Activated T-cell treated with anti-CD3 and anti-CD28 coated beads, Interleukin-2, amount 50 U/mL, for 4 hours (primary cell): ENCODE measurements at places on chromosomes 7 and 10.

DNA sequence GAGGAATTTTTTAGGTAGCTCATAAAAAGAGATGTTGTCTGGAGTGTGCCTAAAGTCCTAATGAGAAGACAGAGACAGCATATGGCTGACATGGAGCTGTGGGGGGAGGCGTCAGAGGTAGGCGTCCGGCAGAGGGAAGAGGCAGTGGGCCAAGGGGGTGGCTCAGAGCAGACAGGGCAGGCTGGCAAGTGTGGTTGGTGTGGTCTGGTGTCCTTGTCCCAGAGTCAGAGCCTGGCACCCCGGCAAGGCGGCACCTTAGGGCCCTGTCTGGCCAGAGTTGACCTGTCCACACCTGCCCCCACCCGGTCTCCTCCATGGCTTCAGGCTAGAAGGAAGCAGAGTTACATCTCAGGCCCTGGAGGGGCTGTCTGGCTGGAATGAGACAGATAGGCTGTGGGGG lies 220.3 kb upstream of the ZNF32 start:
- DNase-seq = no peak

DNA sequence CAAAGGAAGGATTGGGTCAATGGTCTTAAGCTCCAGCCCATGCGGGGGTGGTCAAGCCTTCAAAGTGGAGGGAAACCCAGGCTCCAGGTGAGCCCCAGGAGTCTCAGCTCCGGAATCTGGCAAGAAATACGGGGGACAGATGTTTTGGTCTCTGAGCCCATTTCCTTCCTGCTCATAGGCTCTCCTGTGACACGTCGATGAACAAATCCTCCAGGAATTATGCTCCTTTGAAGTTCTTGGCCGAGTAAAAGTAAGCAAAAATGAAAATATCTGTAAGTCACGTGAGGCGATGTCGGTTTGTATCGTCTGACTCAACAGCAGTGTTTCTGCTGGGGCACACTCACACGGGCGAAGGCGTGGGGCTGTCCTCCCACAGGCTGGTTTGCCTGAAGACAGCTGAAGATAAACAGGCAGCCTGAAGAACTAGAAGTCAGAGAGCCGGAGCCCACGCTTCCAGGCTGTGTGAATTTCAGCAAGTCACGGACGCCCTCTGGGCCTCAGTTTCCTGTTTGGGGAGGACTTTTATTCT lies 52.6 kb upstream of the SMNDC1 start:
- peak; percentile 68 for DNase-seq

DNA sequence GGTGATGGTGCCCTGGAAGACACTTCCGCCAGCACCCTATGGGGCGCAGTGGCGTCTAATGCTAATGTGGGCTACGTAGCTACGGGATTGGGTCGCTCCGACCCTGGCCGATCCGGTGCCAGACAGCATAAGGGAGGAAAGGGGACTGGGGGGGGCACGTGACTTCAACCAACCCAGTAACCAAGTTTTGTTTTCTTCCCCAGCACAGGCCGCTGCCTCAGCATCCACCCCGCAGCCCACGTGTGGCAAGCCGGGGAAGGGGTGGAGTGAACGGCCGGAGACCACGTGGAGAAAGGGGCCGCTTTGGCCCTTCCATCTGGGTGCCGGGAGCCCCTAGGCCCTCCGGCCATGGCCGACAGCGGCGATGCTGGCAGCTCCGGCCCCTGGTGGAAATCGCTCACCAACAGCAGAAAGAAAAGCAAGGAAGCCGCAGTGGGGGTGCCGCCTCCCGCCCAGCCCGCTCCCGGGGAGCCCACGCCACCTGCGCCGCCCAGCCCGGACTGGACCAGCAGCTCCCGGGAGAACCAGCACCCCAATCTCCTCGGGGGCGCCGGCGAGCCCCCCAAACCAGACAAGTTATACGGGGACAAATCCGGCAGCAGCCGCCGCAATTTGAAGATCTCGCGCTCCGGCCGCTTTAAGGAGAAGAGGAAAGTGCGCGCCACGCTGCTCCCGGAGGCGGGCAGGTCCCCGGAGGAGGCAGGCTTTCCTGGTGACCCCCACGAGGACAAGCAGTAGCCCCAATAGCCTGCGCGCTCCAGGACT lies 2.5 kb downstream of the PRR15 start:
- DNase-seq = no peak

GRCh38 chr7:29335188-29336083 lies 140.9 kb downstream of the CHN2 start:
- DNase-seq = no peak
